ENCODE measurements at places on chromosomes 5 and 9. TPM values are rescaled to one million over a fixed set of nuclear protein-coding genes. Genes with fewer than 3 reads are reported as not detected.

Gene MRPS2
- polyA plus RNA-seq = 27.6 TPM

Gene FGF1
- 7.8 TPM for polyA plus RNA-seq

Gene CXCL14
- 55.4 TPM for polyA plus RNA-seq

DNA sequence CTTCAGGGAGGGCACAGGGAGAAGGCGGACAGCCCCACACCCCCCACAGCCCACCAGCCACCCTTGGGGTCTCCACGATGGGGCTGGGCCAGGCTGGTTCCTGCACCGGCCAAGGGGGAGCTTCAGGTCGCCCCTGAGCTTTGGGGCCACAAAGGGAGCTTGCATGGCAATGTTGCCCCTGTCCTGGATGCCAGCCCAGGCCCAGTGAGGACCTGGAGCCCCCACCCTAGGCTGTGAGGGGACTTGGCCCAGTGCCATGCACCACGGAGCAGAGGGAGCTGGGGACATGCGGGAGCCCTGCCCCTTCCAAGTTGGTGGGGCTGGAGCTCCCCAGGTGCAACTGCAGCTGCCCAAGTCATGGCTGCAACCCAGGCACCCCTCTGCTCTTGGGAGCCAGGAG, 18.4 kb downstream of the TMEM38B start:
- DNase-seq = no peak

DNA sequence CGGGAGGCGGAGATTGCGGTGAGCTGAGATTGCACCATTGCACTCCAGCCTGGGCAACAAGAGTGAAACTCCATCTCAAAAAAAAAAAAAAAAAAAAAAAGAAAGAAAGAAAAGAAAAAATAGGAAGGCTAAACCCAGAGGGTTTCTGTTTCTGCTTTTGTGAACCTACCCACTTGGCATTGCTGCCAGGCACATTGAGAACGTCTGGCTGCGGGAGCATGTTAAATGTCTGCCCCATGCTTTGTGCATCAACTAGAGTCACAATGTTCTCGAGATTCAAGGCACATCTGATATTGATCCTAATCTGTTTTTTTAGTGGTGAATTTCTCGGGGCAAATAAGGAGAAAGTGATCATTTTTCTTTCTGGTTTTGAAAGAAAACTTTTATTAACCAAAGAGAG, 2.8 kb downstream of the SLC25A25 start:
- DNase-seq = no peak

GRCh38 chr5:174398171-174398570, 326.2 kb upstream of the MSX2 start:
- no peak for DNase-seq

GRCh38 chr9:136416427-136416826, 6.0 kb downstream of the PMPCA start:
- DNase-seq = no peak

GRCh38 chr5:156534085-156534484, 207.1 kb downstream of the SGCD start:
- DNase-seq = peak; percentile 75

DNA sequence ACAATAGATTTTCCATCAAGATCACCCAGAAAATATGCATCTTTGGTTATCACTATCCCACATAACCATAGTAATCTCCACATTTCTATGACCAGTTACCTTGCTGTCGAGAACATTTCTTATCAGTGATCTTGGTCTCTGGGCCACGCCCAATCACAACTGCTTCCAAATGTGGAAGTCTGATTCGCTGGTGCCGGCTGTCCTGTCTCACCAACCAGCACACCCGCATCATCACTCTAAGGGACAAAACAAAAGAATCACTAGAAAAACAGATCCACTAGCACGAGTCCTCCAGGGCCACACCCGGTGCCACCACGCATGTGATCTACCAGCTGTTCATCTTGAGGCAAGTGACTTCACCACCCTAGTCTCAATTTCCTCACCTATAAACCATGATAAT, 11.8 kb downstream of the APTX start:
- no peak for DNase-seq

DNA sequence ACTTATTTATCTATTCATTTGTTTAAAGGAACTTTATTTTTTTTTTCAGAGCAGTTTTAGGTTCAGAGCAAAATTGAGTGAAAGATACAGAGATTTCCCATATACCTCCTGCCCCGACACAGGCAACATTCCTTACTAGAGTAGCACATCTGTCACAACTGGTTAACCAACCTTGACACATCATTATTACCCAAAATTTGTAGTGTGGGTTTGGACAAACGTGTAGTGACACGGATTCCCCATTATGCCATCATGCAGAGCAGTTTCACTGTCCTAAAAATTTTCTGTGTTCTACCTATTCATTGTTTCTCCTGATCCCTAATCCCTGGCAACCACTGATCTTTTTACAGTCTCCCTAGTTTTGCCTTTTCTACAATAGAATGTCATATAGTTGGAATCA, 57.3 kb upstream of the LHFPL2 start:
- no peak for DNase-seq

GRCh38 chr5:109805472-109805871, 115.7 kb downstream of the MAN2A1 start:
- no peak for DNase-seq

GRCh38 chr9:95771556-95772246, 103.8 kb upstream of the ERCC6L2 start:
- DNase-seq = peak; percentile 63

DNA sequence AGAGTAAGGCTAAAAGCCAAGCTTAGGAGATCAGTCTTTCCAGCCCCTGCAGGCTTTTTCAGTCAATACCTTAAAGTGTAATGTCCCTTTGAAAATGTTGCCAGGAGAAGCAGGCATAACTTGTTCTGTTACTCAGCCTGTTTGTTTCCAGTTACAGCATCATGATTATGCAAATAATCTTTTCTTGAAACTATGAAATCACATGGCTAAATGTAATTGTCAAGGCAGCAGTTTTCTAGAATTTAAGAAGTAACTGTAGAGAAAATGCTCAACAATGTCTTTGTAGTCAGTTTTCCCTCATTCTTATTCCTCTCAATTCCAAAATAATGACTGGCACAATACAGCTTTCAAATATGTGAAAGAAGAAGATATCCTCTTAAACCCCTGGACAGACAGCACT, 1.9 kb upstream of the GPR107 start:
- DNase-seq = no peak

DNA sequence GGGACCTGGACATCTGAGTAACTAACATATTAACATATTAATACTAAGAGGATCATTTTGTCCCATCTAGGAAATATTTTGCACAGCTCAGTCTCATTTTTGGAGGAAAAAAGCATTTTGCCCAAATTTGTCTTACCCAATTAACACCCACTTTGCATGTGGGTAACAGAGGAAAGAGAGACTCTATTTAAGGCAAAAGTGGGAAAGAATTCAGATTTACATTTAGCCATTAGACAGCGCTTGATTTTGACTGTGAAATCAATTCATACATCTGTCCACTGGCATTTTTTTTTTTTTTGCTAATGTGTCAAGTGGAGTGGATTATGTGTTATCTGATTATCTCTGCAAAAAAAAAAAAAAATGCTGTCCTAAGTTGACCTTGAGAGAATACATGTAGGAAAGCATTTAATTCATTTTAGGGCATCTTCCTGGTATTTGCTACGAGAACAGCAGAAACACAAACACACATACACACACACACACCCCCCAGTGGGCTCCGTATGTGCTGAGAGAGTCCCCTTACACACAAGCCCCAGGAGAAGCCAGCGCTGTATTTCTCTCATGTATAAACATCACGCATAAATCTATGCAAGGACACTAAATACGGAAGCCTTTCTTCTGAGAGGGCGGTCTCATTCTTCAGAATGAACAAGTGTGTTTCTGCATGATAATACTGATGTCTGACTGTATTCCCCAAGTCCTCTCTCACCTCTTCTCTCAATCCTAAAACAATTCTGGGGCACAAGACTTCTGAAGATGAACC, 202.0 kb upstream of the KLF9 start:
- no peak for DNase-seq

- DNase-seq = peak; percentile 43
These were observed 94.5 kb downstream of the PDE4D start for GRCh38 chr5:59798862-59799667.

DNA sequence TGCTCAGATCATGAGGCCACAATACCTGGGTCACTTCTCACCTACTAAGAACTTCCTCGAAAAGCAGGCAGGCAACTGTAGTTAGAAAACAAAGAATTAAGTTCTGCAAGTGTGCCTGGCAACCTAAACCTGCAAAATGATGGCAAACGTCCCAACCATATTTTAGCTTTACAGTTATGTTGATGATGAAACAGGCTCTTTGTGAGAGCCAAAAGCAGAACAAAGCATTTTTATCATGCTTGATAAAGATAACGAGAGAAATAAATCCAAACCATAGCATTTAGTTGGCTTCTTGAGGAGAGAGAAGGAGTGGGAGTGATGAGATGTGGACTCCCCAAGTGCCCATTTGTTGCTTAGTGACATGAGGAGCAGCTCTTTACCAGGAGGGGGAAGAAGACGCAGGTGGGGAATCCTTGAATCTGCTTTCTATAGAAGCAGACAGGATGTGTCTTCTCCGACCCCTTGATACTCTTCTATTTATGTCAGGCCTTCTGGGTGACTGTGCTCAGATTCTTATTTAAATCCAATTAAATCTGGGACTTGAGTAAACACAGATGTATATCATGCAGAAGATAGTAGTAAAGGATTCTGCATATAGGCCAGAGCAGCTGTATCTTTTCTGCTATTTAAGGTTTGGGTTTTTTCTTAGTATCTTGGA, 221.2 kb downstream of the TMEM167A start:
- DNase-seq = peak; percentile 66

DNA sequence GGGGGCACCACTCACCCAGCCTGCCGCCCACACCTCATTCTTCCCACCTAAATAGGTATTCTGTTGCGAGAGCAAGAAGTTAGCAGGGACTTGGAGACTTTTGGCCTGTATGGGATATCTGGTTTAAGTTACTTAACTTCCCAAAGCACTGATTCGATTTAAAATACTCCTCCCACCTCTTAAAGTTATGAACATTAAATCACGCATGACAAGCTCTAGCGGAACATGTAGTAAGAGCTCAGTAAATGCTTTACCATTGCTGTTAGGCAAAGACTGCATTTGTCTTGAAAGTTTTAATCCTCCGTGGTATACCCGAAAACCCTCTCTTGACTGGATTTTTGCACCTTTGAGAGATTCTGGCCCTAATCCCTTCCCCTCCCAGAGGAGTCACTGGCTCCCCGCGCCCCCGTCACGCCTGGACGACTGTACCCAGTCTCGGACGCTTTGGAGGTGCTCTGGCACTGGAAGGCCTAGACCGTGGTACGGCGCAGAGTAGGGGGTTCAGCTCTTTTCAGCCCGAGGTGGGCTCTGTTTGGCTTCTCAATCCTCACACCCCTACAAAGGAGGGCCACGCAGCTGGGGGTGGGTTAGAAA, 4.4 kb downstream of the GDNF start:
- DNase-seq = no peak

- DNase-seq = no peak
These were observed 42.9 kb upstream of the FBXW11 start for GRCh38 chr5:172049226-172049796.

DNA sequence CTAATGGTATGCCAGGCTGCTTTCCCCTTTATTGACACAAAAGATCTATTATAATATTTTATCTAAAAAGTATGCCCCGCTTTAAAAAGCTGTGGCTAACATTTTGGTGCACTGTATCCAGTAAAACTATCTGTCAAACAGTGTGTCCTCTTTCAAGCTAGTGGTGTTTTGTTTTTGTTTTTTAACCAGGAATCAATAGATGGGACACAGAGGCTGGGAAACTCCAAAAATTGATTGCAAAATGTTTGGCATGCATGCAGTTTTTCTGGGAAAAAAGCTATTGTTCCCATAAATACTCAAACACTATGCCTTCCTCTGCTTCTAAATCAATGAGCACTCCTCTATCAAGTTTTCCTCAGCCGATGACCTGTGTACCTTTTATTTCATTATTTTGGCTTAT, 34.3 kb upstream of the PDZD2 start:
- no peak for DNase-seq

DNA sequence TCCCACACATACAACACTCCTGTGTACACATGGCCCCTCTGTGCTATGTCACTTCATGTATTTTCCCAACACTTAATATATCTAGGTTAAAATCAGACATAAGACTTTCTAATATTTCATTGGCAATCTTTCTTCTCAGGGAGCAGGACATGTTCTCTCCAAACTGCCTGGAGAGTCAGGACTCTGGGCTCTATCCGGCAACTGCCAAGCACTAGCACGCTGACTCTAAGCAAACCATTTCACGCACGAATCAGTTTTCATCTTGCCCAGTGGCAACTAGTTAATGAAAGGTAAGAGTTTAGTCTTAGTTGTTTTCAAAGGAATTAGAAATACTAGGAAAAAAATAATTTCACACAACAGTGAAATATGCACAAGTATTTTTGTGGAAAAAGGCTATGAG, 124.8 kb downstream of the NFIB start:
- DNase-seq = no peak

DNA sequence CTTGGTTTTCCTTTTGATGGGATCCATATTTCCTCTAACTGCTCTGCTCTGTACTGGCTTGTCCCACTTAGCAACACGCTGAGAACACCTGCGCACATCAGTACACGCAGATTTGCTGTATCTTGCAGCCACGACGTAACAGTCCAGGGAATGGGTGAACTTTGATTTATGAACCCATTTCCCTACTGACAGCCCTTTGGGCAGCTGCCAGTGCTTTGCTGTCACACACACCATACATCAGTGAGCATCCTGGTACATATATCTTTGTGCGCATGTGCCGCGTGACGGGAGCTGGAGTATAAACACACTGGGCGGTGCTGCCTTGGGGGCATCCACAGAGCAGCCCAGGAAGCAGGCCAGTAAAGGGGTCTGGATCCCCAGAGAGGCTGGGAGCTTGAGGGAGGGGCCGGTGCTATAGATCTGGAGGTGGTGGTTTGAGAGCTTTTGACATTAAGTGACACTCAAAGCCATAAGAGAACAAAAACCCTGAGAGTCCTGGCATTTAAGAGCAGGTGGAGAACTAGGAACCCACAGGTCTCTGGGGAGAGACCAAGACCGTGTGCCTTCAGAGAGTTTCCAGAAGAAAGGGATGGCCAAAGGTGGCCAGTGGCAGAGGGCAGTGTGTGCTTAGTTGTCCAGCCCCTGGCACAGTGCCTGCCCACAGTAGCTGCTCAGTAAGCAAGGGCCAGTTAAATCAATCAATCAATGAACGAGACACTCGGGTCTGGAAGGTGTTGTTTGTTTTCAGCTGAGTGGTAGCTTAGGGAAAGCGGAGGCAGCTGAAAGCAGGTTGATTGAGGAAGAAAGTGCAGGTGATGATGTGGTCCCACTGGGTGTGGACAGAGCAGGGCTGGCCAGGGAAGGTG, 53.7 kb downstream of the LMX1B start:
- DNase-seq = no peak

DNA sequence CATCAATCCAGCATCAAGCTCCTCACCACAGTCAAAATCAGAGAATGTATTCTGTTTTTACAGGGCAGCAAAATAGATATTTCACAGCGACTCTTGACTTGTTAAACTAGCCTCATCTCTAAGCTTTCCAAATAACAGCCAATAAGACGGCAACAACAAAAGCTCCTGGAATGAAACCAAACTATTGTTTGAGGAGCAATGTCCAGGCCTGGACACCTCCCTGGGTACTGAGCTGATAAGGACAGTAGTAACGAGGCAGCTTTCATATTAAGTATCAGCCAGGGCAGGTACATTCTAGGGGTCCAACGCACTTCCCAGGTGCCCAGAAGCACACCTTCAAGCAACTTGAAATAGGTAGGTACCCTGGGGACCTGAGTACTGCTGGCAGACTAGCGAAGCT, 260.3 kb downstream of the ENC1 start:
- no peak for DNase-seq
